A549 treated with CORT108297 at 1 μM for 4 hours (cell line): ENCODE measurements at places on chromosomes 3 and 15. TPM values are rescaled to one million over a fixed set of nuclear protein-coding genes. Genes with fewer than 3 reads are reported as not detected.

The SYNPR gene
- total RNA-seq = not detected in 5 replicates

The SAXO2 gene
- total RNA-seq = 2.2 to 3.2 TPM (median 2.3 TPM) in 5 replicates

The MAGEL2 gene
- 0.01 to 0.02 TPM in 2 of 5 replicates, not detected in the others for total RNA-seq

The CFAP20DC gene
- 2.0 to 3.1 TPM (median 2.3 TPM) in 5 replicates for total RNA-seq

The DNAJC19 gene
- total RNA-seq = 19.1 to 26.7 TPM (median 21.7 TPM) in 5 replicates

The SLC6A6 gene
- total RNA-seq = 71.4 to 97.2 TPM (median 92.2 TPM) in 5 replicates

The GOLGA6B gene
- 0.05 TPM in 1 of 5 replicates, not detected in the others for total RNA-seq

The SLC9C1 gene
- not detected in 5 replicates for total RNA-seq

The USP19 gene
- 18.7 to 26.6 TPM (median 25.1 TPM) in 5 replicates for total RNA-seq

The SLC12A1 gene
- total RNA-seq = not detected in 5 replicates
